ENCODE measurements at places on chromosomes 16 and 17.

GRCh38 chr17:57927048-57927723, 28.0 kb downstream of the CUEDC1 start:
- DNase-seq: no peak

DNA sequence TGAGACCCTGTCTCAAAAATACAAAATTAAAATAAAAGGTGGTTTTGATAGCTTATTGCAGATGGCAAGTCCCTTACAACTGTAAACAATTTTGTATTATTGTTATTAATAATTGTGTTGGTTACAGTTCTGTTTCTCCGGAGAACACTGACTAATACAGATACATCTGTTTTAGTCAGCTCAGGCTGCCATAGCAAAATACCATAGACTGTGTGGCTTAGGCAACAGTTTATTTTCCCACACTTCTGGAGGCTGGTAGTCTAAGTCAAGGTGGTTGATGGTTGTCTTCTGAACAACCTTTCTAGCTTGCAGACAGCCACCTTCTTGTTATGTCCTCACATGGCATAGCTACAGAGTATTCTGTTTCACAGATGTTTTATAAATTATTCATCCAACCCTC, 14.2 kb upstream of the IL21R start:
- DNase-seq: no peak

DNA sequence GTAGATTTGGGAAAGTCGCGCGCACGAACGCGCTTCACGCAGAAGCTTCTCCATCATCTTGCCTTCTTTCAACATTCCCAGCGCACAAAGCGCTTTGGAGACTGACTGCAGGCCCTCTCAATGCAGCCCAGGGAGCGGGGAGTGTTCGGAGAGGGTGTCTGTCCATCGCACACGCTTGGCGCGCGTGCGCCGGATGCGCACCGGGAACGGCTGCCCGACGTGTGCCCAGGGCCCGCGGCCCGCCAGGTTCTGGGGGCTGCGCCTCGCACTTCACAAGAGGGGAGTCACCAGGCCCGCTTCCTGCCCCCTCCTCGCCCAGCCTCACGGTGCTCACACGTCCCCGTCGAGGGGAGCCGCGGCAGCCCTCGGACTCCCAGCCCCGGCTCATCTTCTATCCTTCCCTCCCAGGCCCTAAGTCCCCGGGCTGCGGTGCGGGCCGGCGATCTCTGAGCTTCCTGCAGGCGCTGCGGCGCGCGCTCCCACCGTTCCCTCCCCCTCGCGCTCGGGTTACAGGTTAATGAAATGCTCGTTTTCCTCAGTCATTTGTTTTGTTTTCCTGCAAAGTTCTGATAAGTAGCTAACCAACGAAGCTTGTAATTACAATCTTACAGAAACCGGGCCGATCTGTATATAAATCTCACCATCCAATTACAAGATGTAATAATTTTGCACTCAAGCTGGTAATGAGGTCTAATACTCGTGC, 2.8 kb upstream of the IRX3 start:
- no peak for DNase-seq

DNA sequence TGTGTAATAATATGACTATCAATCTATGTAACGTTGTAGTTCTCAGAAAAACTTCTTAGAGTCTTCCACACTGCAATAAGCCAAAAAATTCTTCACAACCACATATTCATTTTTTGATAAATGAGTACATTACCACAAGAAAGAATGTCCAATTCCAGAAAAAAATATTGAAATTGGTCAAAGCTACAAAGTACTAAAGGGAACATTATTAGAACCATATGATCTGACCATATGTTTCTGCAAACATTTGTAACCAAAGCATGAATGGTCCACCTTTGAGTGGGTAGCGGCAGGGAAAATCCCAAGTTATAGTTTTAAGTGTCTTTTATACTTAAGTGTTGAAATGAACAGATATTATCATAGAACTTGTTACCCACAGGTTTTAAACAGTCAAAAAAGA, 71.7 kb upstream of the NACA2 start:
- no peak for DNase-seq

DNA sequence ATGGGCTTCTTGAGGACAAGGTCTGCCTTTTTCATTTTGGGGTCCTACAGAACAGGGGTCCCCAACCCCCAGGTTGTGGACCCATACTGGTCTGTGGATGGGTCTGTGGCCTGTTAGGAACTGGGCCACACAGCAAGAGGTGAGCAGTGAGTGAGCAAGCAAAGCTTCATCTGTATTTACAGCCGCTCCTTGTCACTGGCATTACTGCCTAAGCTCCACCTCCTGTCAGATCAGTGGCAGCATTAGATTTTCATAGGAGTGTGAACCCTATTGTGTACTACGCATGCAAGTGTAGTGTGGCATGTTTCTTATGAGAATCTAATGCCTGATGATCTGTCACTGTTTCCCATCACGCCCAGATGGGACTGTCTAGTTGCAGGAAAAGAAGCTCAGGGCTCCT, 33.9 kb downstream of the ERN1 start:
- DNase-seq: no peak

GRCh38 chr17:74739227-74739831, 2.3 kb downstream of the RAB37 start:
- no peak for DNase-seq

GRCh38 chr17:63096426-63096825, 130.4 kb downstream of the TANC2 start:
- DNase-seq: no peak

- no peak for DNase-seq
These were observed 95.3 kb downstream of the ZNF18 start for GRCh38 chr17:11901931-11902330.

- DNase-seq: no peak
These were observed 59.2 kb upstream of the LGALS9 start for GRCh38 chr17:27571563-27572352.

- DNase-seq: no peak
These were observed 17.6 kb upstream of the CD79B start for GRCh38 chr17:63949576-63950250.

- no peak for DNase-seq
These were observed 144.2 kb downstream of the ENGASE start for GRCh38 chr17:79218825-79219200.

DNA sequence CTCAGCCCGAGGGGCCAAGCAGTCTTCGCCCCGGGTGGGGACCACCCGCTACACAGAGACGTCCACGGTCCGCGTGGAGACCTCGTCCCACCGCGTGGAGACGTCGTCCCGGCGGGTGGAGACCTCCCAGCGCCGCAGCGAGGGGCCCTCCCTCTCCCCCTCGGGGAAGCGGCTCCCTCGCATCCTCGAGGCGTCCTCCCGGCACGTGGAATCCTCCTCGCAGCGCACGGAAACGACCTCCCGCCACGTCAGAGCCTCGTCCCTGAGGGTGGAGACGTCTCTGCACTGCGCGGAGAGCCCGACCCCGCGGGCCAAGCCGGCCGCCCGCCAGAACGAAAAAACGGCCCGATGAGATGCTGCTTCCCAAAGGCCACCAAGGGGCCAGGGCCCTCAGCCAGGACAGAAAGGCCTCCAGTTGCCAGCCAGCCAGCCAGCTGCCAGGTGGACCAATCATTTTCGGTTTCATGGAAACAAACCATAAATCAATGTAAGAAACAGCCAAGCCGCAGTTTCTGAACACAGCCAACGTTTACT, 424 bp downstream of the C17orf100 start:
- DNase-seq: no peak

GRCh38 chr16:59719121-59719520, 985.0 kb upstream of the GOT2 start:
- DNase-seq: no peak

GRCh38 chr16:85296859-85297660, 184.8 kb upstream of the CIBAR2 start:
- DNase-seq: no peak

GRCh38 chr17:8375738-8376259, 705 bp downstream of the KRABD2 start:
- DNase-seq: no peak

DNA sequence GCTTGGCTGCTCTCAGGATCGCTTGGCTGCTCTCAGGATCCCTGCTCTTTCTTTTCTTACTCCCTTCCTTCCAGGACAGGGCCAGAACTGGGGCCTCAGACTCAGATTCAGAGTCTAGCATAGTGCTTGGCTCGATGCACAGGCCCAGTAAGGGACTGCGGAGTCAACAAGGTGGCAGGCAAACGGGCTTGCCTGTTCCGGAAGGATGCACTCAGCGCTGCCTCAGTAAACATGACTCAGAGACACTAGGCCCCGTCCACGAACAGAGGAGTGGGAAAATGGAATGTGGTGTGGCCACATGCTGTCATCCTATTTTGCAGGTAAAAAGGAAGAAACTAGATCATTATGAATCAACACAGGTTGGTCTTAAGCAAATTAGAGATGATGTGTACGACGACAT, 9.8 kb downstream of the SPHK1 start:
- DNase-seq: no peak

DNA sequence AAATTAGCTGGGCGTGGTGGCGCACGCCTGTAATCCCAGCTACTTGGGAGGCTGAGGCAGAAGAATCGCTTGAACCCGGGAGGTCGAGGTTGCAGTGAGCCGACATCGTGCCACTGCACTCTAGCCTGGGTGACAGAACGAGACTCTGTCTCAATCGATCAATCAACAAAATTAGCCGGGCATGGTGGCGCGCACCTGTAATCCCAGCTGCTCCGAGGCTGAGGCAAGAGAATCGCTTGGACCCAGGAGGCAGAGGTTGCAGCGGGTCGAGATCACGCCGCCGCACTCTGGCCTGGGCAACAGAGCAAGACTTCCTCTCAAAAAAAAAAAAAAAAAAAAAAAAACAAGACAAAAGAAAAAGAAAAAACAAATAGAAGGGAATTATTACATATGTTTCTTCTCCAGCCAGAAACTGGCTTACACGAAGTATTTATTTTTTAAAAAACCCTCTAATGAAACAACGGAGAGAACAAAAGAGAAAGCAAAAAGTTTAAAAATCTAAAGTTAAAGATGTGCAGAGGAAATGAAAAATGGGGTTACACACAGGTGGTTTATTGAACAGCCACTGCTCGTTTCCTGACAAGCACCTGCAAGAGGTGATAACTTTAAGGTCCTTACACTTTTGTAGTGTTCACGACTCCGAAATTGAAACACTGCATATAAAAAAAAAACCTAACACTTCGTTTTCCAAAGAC, 1.4 kb downstream of the SYNRG start:
- no peak for DNase-seq

- no peak for DNase-seq
These were observed 419 bp downstream of the GLIS2 start for GRCh38 chr16:4316108-4316863.

GRCh38 chr16:53848277-53848942, 144.5 kb downstream of the FTO start:
- no peak for DNase-seq

DNA sequence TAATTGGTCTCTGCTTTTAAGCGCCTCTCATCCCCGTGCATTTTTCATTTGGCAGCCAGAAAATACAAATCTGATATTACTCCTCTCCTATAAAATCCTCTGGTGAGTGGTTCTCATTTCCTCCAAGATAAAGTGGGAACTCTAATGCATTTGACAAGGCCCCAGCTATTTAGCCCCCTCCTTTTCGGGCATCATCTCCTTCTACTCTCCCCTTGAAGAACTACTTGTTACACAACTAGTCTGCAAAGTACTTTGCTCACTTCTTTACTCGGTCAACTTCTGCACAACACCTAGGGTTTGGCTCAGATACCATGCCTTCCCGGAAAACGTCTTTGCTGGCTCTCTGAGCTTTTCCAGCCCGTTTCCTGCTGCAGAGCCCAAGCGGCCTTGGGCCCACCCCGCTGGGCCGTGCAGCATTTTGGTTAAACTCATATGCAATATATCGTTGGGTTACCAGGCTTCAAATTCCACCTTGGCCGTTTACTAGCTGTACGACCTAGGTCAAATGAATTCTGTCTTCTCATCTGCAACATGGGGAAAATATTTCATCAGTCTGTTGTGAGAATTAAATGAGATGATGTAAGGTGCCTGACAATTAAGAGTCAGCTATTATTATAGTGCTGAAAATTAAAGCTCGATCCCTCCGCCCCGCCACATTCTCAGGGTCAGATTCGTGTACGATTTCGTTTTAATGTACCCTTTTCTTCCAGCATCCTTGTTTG, 883 bp upstream of the TAF15 start:
- no peak for DNase-seq

GRCh38 chr16:17309510-17309909, 161.2 kb downstream of the XYLT1 start:
- no peak for DNase-seq

GRCh38 chr16:67206129-67206837, 7.4 kb downstream of the ELMO3 start:
- DNase-seq: no peak

GRCh38 chr17:77959126-77959925, 823 bp downstream of the TNRC6C start:
- no peak for DNase-seq

DNA sequence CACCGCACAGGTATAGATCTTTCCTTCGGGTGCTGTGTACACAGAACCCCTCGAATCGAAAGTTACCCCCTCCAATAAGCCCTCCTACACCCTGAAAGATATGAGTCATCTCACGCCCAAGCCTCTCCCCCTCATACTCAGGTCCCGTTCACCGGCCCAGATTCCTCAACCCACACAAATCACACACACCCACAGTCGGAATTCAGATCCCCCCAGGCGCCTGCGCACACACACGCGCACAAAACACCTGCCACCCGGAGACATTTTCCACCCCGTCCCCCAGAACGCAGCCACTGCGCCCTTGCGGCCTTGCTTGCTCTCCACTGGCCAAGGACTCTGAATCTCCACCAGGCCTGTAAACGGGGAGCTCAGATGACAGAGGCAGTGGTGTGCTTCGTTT, 4.9 kb downstream of the JPH3 start:
- DNase-seq: no peak

DNA sequence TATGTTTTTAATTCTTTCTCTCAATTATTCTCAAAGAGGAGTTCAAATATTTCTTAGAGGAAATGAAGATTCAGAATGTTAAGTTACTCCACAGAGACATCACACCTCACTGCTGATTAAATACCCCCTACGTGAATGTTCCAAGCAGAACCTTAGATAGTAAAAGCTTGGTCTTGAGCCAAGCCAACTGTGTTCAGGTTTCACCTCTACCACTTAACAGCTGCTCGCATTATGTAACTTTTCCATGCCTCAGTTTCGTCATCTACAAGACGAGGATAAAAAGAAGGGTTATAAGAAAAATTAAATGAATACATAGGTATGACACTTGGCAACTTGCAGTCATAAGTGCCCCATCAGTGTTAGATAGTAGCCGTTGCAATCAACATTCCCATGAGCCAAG, 356.2 kb downstream of the RBFOX1 start:
- DNase-seq: no peak

DNA sequence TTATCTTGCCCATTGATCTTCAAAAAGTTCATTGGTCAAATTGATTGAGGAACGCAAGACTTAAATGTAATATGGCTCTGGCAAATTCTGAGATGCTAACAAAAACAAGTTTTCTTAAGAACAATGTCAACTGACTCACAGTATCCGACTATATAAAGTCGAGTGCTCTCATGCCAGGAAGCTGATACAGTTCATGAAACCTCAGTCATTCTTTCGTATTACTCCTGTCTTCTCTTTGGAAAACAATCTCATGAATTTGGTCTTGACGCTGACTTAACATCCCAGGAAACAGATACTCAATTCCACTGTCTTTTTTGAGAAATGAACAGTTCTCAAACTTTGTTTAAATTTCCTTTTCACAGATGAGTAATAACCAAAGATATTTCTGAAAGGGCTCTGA, 704.9 kb downstream of the MAF start:
- DNase-seq: no peak
